Renal pelvis (tissue), 12 donors: ENCODE measurements at places on chromosomes 6 and 20. TPM values are rescaled to one million over a fixed set of nuclear protein-coding genes. Genes with fewer than 3 reads are reported as not detected.

DNA sequence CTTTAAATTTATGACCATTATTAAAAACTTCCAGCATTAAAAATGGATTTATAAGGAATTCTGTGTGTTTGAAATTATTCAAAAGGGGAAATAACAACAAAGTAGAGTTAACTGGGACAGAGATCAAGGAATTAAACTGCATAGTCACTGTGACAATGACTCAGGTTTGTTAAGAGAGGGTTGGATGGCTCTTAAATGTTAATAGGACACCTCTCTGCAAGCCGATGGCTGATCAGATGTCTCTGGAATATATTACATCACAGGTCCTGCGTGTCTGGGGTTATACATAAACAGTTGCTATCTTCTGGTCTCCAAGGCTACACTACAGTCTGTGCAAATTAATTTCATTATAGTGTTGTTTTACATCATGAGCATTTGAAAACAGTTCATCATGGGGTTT is 574.3 kb downstream of the COL12A1 start:
- no peak for DNase-seq

DNA sequence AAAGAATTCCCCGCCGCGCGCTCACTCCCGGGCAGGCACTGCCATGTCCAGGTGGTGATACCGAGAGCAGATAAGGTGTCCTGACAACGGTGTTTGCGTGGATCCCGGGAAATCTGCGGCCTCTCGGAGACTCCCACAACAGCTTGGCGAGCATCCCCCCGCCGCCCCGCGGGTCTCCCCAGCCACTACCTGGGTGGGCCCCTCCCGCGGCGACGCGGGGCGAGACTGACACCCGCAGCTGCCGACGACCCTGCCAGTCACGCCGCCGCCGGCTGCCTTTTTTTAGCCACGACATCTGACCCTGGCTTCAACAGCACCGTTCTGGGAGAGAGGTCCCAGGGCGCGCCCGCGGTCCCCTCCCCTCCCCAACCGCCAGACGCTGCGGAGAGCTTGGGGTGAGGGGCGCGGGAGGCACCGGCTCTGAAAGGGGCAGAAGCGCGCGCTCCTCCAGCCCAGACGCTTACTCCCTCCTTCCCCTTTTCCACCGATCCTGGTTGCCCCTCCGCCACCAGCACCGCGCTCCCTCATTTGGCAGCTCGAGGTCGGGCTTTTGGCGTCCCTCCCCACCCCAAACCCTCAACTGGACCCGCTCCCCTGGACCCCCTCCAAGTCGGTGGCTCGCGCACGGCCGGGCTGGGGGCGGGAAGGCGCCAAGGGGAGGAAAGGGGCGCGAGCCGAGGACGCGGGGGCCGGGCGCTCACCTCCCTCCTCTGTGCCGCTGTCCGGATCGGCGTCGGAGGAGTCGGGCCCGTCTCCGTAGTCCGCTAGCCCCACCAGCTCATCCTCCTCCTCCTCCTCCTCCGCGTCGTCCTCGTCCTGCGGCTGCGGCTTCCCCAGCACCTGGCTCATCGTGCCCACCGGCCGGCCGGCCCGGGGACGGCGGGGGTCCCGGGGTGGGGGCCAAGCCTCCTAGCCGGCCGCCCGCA is 665 bp downstream of the RRAGD start:
- DNase-seq, result peak; percentile 34

GRCh38 chr6:66599541-66599940 is 892.5 kb upstream of the EYS start:
- DNase-seq, result no peak

The PLN gene
- 3.0 TPM for polyA plus RNA-seq

The TMC2 gene
- polyA plus RNA-seq, result 0.34 TPM

The SLC2A10 gene
- polyA plus RNA-seq, result 18.0 TPM
